ENCODE measurements at places on chromosomes 12 and 14.

DNA sequence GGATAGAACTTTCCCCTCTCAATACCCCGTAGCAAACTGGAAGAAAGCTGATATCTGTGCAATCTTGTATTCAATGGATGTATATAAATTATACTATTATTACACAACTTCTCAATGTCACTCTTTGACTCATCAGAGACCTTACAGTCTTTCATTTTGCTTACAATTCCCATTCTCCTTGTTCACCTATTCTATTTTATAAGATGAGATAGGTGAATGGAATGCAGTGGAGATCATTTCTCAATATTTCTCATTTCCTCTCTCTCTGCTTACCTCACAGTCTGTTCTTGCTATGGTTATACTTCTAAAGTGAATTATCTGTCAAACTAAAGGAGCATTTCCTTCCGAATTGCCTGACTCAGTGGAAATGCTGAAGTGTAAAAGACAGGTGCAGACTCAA, 14.9 kb downstream of the FOXA1 start:
- no peak for DNase-seq

DNA sequence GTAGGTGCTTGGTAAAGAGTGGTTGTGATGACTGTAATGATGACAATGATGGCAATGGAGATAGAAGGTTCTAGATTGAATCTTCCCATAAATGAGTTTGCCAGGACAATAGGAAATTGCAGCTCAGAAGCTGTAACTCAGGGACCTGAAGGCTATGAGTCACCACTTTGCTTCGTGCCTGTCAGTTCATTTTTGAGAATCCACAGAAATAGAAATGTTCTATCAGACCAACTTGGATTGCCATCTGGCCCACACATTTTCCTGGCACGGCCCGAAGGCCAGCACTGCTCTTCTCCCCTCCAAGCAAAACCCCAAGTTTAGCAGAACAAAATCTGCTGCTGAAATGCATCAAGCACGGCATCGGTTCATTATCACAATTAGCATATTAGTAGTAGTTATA, 1127.0 kb downstream of the BCL11B start:
- no peak for DNase-seq

DNA sequence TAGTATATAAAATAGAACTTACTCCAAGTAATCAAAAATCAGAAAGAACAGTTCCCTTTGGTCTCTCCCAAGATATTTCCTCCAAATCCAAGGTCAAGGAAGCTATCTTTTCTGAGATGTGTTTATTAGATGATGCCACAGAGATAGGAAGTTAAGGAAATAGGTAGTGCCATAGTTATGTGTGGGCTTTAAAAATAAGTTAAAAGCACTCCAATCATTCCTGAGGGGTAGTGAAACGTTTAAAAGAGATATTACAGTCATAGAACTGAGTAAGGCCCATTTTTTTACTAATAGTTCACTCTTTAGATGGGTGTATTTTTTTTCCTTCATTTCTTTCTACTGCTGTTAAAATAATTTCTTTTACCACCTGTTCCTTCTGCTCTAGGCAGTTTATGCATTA, 1630.9 kb upstream of the SEL1L start:
- no peak for DNase-seq

- DNase-seq = no peak
Observed at GRCh38 chr12:1929241-1929984, 11.0 kb upstream of the CACNA2D4 start.

DNA sequence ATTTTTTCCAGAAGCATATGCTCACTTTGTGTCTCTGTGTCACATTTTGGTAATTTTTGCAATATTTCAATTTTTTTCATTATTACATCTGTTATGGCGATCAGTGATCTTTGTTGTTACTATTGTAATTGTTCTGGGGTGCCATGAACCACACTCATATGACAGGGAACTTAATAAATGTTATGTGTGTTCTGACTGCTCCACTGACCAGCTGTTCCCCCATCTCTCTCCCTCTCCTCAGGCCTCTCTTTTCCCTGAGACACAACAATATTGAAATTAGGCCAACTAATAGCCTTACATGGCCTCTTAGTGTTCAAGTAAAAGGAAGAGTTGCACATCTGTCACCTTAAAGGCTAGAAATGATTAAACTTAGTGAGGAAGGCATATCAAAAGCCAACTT, 46.0 kb downstream of the SCN8A start:
- DNase-seq = no peak

- DNase-seq = no peak
Observed at GRCh38 chr14:94328196-94328595, 5.1 kb upstream of the SERPINA6 start.

DNA sequence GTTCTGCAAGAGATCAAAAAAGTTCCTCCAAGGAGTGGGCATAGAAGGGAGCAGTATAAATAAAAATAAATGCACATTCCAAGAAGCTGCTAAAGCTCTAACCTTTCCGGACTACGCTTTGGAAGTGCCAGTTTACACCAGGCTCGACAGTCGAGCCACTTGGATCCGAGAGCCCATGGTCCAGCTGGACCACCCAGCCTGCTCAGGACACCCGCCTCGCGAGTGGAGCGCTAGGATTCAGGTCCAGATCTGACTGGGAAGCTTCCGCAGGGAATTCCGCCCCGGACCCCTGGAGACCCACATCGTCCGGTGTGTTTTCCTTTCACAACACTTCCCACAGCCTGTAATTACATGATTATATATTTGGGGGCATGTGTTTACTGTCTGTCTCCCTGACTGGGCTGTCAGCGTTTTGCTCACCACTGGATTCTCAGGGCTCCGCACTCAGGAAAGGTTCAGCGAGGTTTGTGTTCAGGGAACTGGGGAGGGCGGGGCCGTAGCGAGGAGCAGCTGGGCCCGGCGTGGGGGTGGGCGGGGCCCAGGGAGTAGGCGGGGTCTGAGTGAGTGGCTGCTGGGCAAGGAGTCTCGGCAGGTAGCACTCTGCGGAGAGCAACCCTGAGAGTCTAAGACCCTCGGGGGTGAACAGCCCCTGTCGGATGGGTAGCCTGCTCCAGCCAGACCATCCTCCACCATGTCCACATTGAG, 52.3 kb upstream of the TMEM263 start:
- no peak for DNase-seq

- DNase-seq = peak; percentile 84
Observed at GRCh38 chr12:45232756-45233372, 17.0 kb downstream of the ANO6 start.

DNA sequence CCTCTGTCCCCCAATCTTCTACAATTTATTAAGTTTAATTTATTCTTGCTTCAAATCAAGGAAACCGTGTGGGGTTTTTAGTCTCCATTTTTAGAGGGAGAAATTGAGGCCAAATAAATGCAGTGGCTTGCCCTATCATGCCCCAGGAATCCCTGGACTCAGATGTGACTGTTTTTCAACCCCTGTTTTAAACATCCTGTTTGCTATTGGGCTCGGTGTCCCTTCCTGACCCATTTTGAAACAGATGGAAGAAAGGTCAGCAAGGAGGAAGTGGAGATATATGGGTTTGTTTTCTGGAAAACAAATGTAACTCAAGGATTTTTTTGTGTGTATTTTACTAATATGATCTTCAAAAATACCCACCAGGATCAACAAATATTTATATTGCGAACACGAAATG, 84.7 kb downstream of the DACT1 start:
- DNase-seq = no peak

DNA sequence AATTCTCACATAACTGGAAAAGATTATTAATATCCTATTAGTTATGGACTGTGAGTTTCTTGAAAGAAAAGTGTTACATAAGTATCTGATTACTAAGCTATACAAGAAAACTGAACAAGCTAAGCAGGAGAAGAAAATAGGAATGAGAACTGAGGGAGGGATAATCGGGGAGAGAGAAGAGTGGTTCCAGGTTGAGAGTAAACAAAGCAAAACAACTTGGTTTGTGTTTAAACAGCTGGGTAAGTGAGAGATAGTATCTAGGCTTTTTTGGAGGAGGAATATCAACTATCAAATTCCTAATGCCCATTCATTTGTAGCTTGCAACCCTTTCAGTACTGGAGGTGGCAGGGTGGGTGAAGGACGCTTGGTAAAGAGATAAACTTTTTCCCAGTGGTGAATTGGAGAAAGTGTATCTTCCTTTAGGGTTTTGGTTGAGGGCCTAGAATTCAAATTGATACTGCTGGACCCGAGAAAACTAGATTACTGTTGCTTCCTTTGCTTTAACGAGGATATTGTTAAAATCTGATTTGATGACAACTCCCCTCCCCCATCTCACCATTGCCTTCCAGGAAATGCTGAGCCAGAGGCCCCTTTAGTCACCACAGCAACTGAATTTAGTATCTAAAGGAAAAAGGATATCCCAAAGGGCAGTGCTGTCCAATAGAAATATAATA, 2.0 kb upstream of the SLC2A3 start:
- no peak for DNase-seq

DNA sequence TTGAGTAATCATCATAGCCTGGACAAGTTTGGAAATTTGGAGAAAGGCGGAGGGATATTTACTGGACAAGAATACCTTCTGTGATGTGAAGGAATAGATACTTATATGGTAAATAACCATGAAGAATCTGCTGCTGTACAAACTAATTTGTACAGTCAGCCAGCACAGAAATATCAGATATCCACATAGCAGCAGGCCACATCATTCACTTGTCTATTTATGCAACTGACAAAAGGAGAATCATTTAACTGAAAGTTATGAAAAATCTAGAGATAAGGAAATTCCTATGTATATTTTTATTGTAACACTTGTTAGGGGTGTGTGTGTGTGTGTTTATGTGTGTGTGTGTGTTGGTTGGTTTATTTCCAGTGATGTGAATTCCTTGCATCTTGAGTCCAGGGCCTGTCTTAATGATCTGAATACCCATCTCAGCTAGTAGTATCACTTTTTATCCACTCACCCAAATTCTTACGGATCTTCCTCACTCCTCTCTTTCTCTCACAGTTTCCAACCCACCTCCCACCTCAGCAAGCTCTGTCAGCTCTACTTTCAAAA, 10.5 kb upstream of the LRIG3 start:
- no peak for DNase-seq

DNA sequence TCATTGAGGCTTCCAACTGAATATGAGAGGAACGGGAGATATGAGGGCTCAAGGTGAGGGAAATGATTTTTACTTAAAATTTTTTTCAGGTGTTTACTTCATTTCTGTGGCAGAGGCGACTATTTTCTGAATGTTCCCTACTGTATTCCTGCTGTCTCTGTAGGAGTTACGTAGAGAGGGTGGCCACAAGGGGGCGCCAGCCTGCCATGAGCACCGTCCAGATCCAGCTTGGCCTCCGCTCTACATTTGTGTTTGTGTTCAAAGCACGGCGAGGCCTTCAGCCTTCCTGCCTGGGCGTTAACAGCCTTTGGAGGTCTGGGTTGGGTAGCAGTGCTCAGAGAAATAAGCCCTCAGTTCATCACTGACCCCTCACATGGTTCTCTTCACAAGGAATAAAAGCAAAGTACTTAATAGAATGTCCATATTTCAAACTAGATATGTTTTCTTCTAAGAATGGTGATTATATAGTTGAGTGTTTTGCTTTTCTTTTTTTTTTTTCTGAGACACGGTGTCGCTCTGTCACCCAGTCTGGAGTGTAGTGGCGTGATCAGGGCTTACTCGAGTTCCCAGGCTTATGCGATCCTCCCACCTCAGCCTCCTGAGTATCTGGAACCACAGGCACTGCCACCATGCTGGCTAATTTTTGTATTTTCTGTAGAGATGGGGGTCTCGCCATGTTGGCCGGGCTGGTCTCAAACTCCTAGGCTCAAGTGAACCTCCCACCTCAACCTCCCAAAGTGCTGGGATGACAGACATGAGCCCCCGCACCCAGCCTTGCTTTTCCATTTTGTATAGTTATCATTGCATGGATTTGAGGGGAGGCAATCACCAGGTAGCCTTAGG, 22.3 kb downstream of the CKB start:
- peak; percentile 84 for DNase-seq

DNA sequence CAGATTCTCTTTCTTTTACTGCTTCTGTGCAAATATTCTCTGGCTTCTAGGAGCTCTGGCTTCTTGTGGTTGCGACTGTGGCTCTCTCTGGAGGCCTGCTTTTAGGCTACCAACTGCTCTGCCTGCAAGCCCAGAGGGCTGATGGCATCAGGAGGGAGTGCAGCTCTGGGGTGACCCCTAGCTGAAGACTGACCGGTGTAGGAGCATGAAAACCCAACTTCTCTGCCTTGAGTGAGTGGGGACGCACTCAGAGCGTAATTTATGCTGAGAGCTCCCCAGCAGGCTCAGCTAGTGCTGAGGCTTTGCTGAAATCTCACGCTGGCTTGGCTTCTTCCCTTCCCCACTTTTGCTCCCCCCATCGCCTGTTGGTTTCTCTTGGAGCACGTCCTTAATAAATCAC, 29.9 kb upstream of the RBM19 start:
- no peak for DNase-seq

GRCh38 chr12:76399040-76399439, 50.8 kb upstream of the BBS10 start:
- no peak for DNase-seq

DNA sequence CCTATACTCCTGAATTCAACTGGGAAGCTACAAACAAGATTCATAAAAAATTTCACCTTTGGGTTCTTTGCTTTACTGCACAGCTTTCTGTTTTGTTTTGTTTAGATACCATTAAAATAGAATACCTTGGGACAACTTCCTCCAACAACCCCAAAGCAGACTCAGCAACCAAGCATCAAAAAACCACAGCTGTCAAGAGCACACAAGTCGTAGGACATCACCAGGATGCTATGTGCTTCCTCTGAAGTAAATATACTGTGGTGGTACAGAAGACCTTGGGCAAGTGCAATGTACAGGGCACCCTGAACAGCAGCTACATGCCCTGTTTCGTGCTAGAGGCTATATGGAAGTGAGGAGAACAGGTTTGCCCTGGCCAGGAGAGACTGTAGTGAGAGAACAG, 359.3 kb downstream of the BCL11B start:
- no peak for DNase-seq

- no peak for DNase-seq
Observed at GRCh38 chr12:49098035-49098451, 3.4 kb upstream of the DHH start.

DNA sequence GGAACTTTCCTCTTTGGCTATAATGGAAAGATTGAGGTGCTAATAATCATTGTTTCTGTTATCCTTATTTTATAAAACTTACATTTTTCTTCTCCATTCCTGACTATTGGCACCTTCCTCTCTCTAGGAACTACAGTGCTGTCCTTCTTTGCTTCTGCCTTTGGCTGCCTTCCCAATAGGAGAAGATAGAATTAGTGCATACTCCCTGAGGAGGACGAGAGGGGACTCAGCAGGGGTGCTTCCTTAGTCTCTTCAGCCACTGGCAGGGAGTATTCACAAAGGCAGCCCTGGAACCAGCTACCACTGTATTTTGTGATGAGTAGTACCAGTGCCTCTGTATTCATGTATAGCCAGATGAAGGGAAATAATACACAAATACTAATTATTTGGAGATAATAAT, 208.5 kb downstream of the FOXG1 start:
- no peak for DNase-seq

GRCh38 chr14:105064721-105065143, 498 bp downstream of the GPR132 start:
- peak; percentile 75 for DNase-seq

Measured in coronary artery (tissue), 2 donors.